ENCODE measurements at places on chromosomes 12 and 14. TPM values are rescaled to one million over a fixed set of nuclear protein-coding genes. Genes with fewer than 3 reads are reported as not detected.

The TAS2R9 gene
- total RNA-seq: not detected

The DNAJC22 gene
- 6.7 TPM for total RNA-seq

DNA sequence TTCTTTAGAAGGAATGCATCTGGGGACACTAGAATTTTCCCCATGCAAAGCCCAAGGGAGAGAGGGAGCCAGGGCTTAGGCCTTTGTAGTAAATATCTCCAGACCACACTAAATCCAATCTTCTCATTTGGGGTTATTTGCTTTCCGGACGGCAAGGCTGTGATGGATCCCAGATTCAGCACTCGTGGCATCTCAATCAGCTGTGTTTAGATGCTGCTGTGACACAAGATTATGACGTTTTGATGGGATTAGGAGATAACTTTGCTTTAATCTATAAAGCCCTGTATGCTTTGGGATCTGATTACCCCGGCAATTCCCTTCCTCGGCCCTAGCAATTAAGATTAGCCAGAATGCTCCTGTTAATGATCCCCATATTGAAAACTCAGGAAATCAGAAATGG is 686.7 kb upstream of the TBX3 start:
- DNase-seq: no peak

GRCh38 chr12:2583091-2583497 is 211.7 kb upstream of the FKBP4 start:
- peak; percentile 36 for DNase-seq

GRCh38 chr14:37019488-37019887 is 152.9 kb downstream of the SLC25A21 start:
- DNase-seq: no peak

DNA sequence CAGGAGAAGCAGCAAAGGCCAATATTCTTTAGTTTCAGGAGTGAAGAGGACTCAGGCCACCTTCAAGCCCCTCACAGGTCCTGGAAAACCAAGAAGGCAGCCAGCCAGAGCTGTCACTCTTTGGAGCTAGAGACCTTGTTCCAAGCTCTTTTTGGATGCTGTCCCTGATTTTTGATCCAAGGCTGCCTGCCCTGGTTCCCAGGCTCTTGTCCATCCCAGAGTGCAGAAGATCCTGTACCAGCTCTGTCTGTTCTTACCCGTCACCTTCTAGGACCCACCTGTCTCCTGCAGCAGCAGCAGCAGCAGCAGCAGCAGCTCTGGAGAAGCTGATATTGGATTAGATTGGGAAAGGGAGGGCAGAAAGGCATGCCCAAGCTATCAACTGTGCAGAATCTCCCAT is 157.1 kb upstream of the NEDD1 start:
- DNase-seq: no peak

GRCh38 chr14:97268097-97268496 is 470.9 kb downstream of the VRK1 start:
- no peak for DNase-seq

DNA sequence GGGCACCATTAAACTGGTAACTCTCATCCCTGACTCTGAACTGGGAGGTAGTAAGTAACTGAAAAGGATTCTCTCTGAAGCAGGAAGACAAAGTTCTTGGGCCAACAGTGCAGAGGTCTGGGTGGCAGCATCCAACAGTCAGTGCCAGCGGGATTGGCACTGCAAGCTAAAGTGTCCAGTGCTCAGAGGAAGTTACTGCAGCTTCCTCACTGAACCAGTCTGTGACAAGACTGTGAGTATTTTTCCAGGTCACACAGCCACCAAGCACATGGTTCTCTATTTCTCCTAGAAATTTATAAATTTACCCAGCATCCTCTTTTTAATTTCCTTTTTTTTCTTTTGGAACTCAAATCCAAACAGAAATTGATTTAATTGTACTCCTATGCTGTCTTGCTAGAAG is 81.6 kb upstream of the FAR2 start:
- DNase-seq: no peak

DNA sequence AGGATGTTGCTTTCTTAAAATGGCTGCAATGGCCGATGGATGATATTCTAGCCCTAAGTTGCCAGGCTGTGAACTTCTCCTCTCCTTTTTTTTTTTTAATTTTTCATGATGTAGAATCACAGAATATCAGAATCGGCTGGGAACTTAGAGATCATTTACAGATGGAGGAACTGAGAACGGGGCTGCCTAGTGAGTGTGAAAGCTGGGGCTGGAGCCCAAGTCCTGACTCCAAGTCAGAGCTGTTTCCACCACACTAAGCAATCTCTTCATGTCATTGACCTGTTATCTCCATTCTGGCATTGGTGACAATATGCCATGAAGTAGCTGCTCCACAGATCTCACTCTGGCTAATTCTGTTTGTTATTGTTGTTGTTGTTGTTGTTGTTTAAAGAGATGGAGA is 121.7 kb downstream of the SLC38A1 start:
- no peak for DNase-seq

DNA sequence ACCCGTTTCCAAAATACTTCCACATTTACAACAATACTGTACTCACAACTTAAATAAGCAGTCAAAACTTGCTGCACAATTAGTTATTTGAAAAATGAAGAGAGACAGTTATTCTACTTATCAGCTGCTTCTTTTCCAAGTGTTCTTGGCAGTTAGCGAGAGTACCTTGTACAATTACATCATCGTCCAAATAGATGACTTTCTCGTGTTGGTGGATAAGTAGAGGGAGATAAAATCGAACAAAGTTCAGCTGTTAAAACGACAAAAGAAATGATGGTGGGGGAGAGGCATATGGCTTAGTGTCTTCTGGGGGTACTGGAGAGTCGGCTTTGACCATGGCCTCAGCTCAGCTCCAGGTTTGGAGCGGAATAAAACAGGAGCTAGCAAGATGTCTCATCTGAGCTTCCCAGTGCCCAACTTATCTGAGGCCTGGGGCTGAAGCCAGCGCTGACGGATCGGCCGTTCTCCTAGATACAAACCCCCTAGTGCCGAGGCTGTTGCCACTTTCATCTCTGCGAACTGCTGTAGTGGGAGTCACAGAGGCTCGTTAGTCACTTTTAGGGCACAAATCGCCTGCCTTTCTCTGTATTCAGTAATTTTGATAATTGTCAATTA is 31.7 kb downstream of the TDG start:
- DNase-seq: peak; percentile 22

- DNase-seq: no peak
These were observed 45.3 kb downstream of the PRMT8 start for GRCh38 chr12:3536096-3536875.
